ENCODE measurements at places on chromosomes 16 and 17. TPM values are rescaled to one million over a fixed set of nuclear protein-coding genes. Genes with fewer than 3 reads are reported as not detected.

DNA sequence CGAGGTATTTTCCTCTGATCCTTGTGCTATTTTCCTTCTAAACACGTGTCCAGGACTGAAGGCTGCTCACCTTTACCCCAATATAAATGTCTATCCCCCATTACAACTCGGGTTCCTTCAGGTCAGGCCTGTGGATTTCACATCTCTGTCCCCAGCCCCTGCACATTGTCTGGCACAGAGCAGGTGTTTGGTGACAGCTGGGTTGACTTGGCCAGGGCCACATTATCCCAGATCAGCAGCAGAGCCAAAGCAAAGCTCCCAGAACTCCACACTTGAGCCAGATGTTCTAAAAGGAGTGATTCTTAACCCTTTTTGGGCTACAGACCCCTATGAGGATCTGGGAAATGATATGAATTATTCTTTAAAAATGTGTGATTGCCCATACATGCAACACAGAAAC, 18.0 kb upstream of the SPATA32 start:
- DNase-seq, result peak; percentile 76

- no peak for DNase-seq
Observed at GRCh38 chr16:72856797-72857196, 191.1 kb downstream of the ZFHX3 start.

DNA sequence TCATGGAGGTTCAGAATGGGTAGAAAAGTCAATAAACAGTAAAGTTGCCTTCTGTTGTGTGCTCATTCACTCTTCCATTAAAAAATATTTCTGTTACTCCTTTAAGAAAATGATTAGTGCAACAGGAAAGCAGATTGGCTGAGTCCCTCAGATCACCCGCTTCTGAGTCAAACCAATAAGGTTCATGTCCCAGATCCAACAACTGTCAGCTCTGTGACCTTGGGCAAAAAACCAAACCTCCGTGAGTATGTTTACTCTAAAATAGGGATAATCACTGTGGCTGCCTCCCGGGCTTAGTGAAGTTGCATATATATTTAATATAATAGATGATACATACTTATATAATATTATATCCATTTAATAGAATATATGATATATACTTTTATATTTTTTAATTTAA, 698.5 kb upstream of the RBFOX1 start:
- no peak for DNase-seq

- DNase-seq, result no peak
Observed at GRCh38 chr16:67750466-67750865, 31.4 kb upstream of the GFOD2 start.

- DNase-seq, result no peak
Observed at GRCh38 chr17:61422116-61422799, 22.6 kb downstream of the TBX2 start.

GRCh38 chr17:69864462-69864861, 210.6 kb upstream of the KCNJ16 start:
- no peak for DNase-seq

GRCh38 chr17:51159604-51160003, 6.2 kb downstream of the NME1 start:
- DNase-seq, result no peak

GRCh38 chr16:75420987-75421819, 12.1 kb downstream of the CFDP1 start:
- DNase-seq, result peak; percentile 87

DNA sequence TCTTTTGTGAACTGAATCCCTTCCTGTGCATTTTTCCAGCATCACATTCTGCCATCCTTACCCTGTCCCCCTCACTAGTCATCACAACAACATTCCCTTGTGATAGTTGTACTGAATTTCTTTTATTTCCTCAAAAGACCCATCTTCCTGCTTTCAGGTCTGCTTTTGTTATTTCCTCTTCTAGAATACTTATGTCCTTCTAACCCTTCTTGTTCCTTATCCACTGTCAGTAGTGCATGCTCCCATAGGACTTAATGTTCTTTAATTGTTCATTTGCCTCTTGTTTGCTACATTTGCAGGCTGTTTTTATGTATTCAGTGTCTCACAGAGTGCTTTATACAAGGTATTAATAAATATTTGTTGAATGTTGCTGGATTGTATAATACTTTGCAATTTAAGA, 73.0 kb downstream of the BCAS3 start:
- no peak for DNase-seq

DNA sequence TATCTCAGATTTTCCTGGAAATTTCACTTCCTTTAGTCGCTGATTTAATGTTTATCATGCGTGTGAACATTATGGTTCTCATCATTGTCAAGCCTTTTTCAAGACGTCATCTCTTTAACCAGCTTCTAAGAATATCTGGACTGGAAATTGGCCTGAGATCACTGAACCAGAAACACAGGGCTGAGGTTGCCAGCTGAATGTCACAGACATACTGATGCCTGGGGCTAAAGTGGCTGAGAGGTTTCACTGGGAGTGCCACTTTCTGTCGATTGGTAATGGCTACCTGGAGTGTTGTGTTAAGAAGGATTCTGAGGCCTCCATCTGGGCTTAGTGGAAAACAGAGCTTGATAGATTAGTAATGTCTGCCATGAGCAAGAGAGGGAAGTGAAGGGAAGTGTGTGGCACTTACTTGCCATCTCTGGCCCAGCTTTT, 54.2 kb downstream of the CRISPLD2 start:
- DNase-seq, result no peak

The HNF1B gene
- polyA plus RNA-seq, result not detected

The TEX19 gene
- 0.09 TPM for polyA plus RNA-seq

The KCNH6 gene
- not detected for polyA plus RNA-seq

The IRX6 gene
- 0.11 TPM for polyA plus RNA-seq

All from muscle of leg (tissue), 16 donors.